ENCODE measurements at places on chromosomes 5 and 9. TPM values are rescaled to one million over a fixed set of nuclear protein-coding genes. Genes with fewer than 3 reads are reported as not detected.

The C5orf58 gene
- not detected for total RNA-seq

DNA sequence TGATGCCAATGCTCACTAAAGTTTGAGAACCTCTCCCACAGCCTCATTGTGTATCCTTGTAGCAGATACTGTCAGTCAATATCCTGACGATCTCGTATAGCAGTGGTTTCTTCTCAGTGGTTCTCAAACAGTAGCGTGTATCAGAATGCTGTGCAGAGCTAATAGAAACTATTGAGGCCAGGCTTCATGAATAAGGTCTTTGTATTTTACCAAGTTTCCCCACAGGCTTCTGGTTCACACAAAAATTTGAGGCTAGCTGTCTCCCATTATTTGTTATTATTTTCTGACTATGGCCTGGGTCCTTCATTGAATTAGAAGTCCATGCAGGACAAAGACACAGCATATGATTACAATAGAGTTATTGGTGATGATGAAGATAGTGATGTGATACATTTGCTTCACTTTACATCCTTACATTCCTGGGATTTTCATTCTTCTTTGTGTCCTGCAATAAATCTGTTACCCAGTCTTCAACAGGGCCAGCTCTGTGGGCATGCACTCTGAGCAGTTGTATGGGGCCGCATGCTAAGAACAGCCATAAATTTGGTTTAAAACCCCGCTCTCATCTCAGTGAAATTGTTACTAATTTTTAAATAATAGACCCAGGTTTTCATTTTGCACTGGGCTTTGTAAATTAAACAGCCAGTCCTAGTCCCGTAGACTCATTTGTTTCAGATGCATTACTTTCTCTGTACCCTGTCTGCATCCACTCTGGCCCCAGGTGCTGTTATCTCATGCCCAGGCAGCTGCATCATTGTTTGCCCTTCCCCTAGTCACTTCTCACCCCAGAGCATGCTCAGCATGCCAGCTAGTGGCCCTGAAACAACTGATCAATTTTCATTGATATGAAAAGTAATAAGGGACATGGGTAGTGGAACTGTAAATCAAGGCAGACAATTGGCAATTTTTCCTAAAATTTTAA, 199.9 kb upstream of the PIK3R1 start:
- no peaks in the 10 kb centered on the region for H3K27me3 ChIP-seq
- no peaks in the 10 kb centered on the region for H3K4me1 ChIP-seq
- H3K36me3 ChIP-seq: no peaks in the 10 kb centered on the region
- H3K27ac ChIP-seq: no peak overlapping the region

The FRRS1L gene
- total RNA-seq: 1.9 TPM

GRCh38 chr5:66993448-66993847, 203.2 kb downstream of the CD180 start:
- no peaks in the 10 kb centered on the region for H3K4me1 ChIP-seq
- no peak overlapping the region for H3K4me3 ChIP-seq
- no peaks in the 10 kb centered on the region for H3K36me3 ChIP-seq

The PIP5KL1 gene
- total RNA-seq: 0.49 TPM

The OR1Q1 gene
- not detected for total RNA-seq

The TUBB4B gene
- total RNA-seq: 97.1 TPM

The LCN6 gene
- total RNA-seq: not detected

DNA sequence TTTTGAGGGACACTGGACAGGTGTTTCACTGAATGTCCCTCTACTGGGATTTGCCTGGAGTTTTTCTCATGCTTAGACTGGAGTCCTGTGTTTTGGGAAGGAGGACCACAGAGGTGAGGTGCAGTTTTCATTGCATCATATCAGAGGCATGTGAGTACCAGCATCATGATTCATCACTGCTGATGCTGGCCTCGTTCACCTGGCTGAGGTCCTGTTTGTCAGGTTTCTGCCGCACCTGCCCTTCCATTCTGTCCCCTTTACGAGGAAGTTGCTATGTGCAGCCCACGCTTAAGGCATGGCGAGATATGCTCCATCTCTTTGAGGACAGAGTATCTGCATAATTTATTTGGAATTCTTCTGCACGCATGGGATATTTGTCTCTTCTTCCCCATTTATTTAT, 162.1 kb downstream of the TENT4A start:
- no peak for DNase-seq
- H3K36me3 ChIP-seq: no peaks in the 10 kb centered on the region
- H3K27me3 ChIP-seq: no peaks in the 10 kb centered on the region

The ELOVL7 gene
- total RNA-seq: 0.13 TPM

DNA sequence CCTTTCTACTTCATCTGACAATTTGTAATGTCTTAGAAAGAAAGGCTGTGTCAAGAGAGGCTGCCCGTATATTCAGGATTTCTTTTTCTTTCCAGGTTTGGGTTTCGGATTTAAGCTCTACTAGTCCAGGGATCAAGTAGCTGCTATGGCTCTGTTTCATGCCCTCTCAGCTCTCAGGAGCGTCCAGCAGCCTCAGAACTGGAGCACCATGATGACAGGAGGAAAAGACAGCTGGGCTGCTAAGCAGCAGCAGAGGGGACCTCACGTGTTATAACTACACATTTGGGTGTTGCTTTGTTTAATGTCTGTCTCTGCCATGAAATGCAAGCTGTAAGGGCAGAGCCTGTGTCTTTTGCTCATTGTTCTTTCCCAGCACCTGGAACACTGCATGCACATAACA, 28.5 kb downstream of the TBC1D2 start:
- H3K27ac ChIP-seq: no peak overlapping the region
- H3K36me3 ChIP-seq: peaks cover 5% of the 10 kb centered on the region
- H3K4me3 ChIP-seq: no peak overlapping the region

The IL13 gene
- total RNA-seq: not detected

- H3K27ac ChIP-seq: no peak overlapping the region
- peaks cover 77% of the 10 kb centered on the region for H3K4me1 ChIP-seq
- H3K27me3 ChIP-seq: peaks cover 4% of the 10 kb centered on the region
- H3K4me3 ChIP-seq: no peak overlapping the region
- H3K36me3 ChIP-seq: no peaks in the 10 kb centered on the region
Measured at GRCh38 chr5:179275381-179275878, 69.8 kb downstream of the ADAMTS2 start.

DNA sequence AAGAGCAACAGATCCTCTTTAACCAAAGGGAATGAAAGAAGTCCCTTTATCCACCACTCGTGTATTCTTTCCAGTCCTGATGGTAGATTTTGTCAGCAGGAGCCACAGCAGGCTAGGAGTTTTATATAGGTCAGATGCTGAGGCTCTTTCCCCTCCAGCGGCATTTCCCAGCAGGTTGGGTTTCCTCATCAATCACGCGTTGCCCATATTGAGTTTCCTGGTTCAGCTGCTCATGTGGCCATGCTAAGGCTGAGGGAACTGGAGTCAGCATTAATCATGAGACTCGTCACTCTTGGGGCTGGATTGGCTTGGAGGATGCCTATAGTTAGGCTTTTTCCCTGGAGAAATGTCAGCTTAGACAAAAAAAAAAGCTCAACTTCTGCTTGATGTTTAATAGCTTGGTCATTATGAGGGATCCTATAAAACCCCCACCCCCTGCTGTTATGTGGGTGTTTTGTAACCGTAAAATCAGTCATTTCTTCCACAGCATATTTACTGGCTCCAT, 193.4 kb upstream of the GAS1 start:
- H3K4me1 ChIP-seq: peaks cover 12% of the 10 kb centered on the region
- peak; percentile 54 for DNase-seq
- H3K27ac ChIP-seq: peak overlapping the region; percentile 56
- no peaks in the 10 kb centered on the region for H3K36me3 ChIP-seq
- H3K4me3 ChIP-seq: no peak overlapping the region

DNA sequence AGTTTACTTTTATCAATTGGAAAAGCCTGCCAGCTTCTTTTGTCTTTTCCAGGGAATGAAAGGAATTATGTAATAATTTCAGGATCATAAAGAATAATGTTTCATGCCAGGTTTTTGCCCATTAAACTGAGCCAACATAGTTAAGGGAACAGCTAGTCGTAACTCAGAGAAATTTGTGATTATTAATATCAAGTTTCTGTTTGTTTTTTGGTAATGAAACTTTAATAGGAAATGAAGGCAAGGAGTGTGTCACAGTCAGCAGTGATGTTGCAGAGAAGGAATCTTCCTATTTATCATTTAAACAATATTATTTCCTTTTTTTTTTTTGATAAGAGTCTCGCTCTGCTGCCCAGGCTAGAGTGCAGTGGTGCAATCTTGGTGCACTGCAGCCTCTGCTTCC, 10.7 kb downstream of the NFIL3 start:
- H3K36me3 ChIP-seq: peaks cover 13% of the 10 kb centered on the region
- H3K4me1 ChIP-seq: no peaks in the 10 kb centered on the region
- H3K4me3 ChIP-seq: no peak overlapping the region
- no peaks in the 10 kb centered on the region for H3K27me3 ChIP-seq

- H3K27me3 ChIP-seq: no peaks in the 10 kb centered on the region
- H3K4me3 ChIP-seq: no peak overlapping the region
- H3K4me1 ChIP-seq: peaks cover 17% of the 10 kb centered on the region
- no peak for DNase-seq
Measured at GRCh38 chr5:179130101-179130681, 70.0 kb downstream of the ZNF354C start.

DNA sequence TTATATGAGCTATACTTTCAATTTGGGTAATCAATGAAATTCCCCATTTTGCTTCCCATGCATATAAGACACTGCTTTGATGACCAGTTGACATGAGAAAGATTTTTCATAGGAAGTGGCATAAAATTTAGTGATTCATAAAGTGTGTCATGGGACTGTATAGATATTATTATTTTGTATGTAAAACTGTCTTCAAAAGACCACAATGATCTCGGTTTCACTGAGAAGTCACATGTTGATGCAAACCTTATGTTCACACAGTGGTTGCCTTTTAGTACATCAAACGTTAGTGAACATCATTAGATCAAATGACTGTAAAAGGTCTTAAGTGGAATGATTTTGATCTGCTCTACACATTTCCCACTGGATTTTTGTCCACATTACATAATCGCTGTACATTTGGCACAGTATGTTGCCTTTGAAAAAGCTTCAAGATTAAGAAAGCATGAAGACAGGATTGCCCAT, 349.2 kb upstream of the MEF2C start:
- no peak overlapping the region for H3K4me3 ChIP-seq
- H3K4me1 ChIP-seq: no peaks in the 10 kb centered on the region
- no peak for DNase-seq
- H3K27me3 ChIP-seq: no peaks in the 10 kb centered on the region

- no peaks in the 10 kb centered on the region for H3K27me3 ChIP-seq
- no peak for DNase-seq
- peaks cover 3% of the 10 kb centered on the region for H3K4me1 ChIP-seq
- no peak overlapping the region for H3K27ac ChIP-seq
Measured at GRCh38 chr5:132481596-132482211, 8.9 kb downstream of the IRF1 start.

The HCN1 gene
- 1.3 TPM for total RNA-seq

DNA sequence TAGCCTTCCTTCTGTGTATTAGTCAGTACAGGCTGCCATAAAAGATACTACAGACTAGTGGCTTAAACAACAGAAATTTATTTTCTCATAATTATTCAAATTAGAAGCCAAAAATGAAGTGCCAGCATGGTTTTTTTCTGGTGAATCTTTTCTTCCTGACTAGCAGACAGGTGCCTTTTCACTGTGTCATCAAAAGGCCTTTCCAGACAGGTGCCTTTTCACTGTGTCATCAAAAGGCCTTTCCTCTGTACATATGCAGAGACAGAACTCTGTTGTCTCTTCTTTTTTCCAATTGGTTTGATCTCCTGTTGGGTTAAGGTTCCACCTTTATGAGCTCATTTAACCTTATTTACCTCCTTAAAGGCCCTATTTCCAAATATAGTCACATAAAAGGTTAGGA, 599.9 kb downstream of the ISL1 start:
- no peak overlapping the region for H3K27ac ChIP-seq
- H3K27me3 ChIP-seq: no peaks in the 10 kb centered on the region
- H3K4me1 ChIP-seq: no peaks in the 10 kb centered on the region
- no peak overlapping the region for H3K4me3 ChIP-seq

DNA sequence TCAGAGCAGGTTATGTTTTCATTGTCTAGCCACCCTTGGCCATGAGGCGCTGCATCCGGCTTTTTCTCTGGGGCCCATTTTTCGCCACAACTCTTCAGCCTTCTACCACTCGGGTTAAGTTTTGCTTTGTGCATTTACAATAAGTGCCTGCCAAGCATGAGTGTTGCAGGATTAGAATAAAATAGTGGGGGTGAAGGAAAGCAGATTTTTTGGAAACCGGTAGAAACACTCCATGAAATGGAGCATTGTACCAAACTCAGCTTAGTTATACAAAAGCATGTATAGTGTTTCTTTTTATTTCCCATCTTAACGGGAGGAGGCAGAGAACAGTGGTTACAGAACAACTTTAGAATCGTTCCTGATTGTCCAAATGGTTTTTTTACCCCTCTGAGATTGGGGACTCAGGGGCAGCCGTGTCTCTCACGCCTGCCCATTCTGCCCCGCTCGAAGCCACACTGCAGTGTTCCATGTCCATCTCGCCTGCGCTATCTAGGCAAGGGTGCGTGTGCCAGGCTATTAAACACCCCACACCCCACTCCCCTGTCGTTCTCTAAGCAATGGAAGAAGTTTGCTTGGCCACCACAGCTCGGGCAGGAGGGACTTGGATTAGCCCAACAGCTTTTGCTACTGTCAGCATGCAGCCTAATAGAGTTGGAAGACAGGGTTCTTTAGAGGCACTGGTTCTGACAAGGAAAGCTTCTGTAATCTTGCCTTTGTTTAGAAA, 268.8 kb upstream of the WWC1 start:
- peaks cover 8% of the 10 kb centered on the region for H3K4me1 ChIP-seq
- no peak overlapping the region for H3K27ac ChIP-seq
- DNase-seq: no peak
- H3K27me3 ChIP-seq: peaks cover 8% of the 10 kb centered on the region

DNA sequence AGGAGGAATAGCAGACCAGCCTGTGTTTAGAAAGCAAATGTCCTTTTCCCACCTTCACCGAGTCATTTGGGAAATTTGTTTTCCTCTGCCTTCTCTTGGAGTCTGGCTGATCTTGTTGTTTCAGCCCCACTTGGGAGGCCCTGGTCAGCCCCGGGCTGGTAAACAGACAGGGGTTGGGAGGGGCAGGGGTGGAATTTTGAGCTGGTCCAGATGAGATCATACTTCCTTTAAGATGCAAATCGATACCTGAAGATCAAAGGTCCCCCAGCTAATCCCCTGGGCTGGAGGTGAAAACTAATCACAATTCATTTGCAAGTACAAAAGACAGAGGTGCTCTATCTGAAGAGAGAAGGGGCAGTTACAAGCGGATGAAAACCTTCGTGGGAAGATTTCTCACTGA, 118.4 kb downstream of the PAPPA start:
- no peak for DNase-seq
- no peak overlapping the region for H3K27ac ChIP-seq
- H3K27me3 ChIP-seq: peaks cover 2% of the 10 kb centered on the region
- H3K36me3 ChIP-seq: no peaks in the 10 kb centered on the region
- no peaks in the 10 kb centered on the region for H3K4me1 ChIP-seq
